SJCRH30 (cell line): ENCODE measurements at places on chromosomes 5 and 9. TPM values are rescaled to one million over a fixed set of nuclear protein-coding genes. Genes with fewer than 3 reads are reported as not detected.

DNA sequence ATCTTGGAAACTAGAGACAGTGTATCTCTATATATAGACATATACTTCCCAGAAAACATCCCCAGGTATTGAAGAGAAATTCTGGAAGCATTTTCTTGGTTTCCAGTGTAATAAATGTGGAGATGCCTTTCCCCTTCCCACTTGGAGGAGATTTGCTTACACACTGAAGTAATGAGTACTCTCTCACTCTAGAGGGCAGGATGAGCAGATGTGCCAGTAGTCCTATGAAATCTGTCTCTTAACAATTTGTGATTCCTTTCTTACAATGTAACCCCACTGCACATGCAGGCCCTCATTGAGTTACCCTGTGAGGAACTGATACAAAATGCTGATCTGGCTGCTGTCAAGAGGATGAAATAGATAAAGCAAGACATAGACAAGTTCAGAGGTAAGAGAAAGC, 567.2 kb downstream of the SLCO4C1 start:
- DNase-seq, result no peak

DNA sequence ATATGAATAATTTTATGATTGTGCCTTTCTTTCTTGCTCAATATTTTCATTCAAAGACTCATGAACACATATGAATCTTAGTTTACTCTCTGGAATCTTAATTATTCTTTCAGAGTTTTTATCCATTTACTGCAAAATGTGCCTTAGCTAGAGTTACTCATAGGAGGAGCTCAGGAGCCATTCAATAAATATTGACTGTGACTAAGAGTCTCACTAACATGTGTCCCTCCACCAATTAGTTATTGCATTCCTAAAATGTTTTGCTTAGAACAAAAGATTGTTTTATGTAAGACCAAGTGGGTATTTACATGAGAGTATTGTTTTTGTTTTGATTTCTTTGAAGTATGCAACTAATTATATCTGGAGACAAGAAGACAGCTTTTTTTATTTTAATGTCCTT, 218.4 kb upstream of the MAST4 start:
- DNase-seq, result no peak

DNA sequence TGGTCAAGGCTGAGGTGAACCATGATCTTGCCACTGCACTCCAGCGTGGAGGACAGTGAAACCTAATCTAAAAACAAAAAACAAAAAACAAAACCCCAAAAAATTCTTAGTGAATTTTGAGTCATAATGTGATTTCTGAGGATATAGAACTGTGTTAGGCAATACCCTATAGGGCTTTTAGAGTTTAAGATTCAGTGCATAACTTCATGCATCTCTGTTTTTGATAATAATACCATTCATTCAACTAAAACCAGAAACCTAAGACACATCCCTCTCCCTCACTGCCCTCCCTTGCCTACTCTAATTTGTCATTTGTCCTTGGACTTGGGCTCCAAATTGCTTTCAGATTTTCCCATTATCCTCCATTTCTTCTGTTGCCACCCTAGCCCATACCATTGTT, 405.7 kb upstream of the EDIL3 start:
- no peak for DNase-seq

DNA sequence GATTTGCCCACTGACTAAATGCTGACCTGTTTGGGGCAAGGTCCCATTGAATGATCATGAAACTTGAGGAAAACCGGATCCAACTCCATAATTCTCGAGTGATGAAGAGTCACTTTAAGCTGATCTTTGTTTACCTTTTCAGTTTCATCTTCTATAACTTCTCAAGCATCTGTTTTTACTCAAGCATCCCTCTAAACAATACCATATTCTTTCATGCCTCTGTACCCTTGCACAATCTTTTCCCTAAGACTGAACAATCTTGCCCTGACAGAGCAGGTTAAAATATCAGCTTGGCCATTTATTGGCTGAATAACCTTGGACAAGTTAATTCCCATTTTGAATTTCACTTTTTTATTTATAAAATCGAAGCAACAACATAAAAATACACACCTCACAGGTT, 39.8 kb downstream of the TYRP1 start:
- DNase-seq, result no peak

GRCh38 chr5:149256451-149256850, 15.2 kb upstream of the AFAP1L1 start:
- no peak for DNase-seq

- DNase-seq, result no peak
Measured at GRCh38 chr5:168234133-168234532, 57.3 kb upstream of the WWC1 start.

GRCh38 chr5:170691657-170692056, 91.9 kb upstream of the GABRP start:
- DNase-seq, result peak; percentile 29

DNA sequence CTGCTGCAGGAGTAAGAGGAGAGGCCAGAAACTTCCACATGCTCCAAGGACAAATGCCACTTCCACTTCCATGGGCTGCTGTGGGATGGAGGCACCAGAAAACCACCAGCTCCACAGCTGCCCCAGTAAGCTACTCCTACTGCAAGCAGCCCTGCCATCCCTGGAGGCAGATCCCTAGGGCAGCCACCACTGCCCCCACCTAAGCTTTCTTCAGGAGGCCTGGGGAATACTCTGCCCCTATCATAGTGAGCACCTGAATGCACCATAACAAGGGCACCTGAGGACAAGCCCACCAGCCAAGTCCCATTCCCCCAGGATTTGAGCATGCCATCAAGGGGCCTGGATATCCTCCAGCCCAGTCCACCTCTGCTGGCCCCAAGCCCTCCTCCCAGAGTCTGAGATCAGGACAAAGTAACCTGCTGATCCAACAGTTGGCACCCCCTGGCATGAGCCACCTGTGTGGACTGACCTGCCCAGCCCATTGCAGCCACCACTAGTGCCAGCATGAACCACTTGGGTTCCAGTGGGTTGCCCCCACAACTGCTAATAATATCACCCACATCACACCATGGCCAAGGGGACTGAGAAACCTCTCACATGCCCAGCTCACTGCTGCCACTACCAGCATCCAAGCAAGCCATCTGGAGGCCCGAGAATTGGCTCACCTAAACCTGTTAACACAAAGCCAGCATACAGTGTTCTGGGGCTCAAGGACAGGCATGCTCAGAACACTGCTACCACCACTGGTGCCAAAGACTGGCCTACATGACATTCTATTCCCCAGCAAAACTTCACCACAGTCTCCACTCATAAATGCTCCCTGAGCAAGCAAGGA, 480.1 kb downstream of the CDH12 start:
- DNase-seq, result no peak

GRCh38 chr5:65612298-65612907, 11.7 kb downstream of the TRIM23 start:
- no peak for DNase-seq

DNA sequence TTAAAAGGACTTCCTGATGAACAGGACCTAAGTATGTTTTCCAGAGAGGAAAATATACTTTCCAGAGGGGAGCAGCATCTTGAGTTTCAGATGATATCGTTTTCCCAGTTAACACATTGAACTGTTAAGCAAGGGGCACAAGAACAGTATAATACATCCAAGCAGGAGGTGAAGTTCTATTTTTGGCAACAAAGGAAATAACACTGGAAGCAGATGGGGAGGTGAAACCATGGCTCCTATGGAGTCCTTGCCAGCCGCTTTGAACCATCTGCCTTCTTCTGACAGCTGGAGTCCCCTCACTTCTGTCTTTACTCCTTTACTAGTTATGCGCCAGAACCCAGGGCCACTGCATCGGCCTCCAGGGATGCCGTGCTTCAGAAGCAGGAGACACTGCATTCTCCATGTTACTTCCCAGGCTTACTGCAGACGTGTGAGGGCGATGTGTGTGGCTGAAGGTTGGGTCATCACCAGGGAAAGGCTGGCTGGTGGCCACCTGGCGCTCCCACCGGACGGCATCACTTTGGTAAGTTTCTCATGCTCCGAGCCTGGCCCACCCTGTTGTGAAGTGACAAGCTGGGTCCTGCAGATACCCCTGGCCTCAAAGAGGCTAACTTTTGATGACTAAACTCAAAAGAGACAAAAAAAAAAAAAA, 77.8 kb downstream of the TTLL11 start:
- DNase-seq, result peak; percentile 35

- peak; percentile 52 for DNase-seq
Measured at GRCh38 chr5:179805529-179806249, 977 bp downstream of the MGAT4B start.

GRCh38 chr5:143521141-143521540, 117.7 kb upstream of the NR3C1 start:
- DNase-seq, result no peak

GRCh38 chr9:126985870-126986498, 71.4 kb downstream of the RALGPS1 start:
- DNase-seq, result peak; percentile 90

DNA sequence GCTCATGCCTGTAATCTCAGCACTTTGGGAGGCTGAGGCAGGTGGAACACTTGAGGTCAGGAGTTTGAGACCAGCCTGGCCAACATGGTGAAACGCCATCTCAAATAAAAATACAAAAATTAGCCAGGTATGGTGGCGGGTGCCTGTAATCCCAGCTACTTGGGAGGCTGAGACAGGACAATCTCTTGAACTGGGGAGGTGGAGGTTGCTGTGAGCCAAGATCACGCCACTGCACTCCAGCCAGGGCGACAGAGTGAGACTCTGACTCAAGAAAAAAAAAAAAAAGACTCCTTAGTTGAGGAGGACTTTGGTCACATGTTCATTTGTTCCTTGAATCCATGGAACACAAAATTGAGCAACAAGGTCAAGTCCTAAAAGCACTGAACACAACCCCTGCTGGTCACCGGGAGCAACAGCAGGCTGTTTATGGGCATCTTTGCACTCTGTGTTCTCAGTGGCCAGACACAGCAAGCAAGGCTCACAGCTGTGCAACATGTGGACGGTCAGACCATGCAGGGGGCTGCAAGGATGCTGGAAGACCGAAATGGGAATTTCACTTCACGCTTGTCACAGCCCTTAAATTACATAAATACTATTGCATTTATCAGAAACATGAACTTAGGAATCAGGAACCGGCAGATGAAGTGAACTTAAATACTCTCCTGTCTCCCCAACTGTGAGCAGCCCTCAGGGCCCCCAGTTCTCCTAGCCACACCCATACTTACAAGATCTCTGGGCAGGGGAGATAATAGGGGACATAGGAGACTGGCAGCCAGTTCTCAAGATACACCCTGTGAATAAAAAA, 2.8 kb downstream of the GBGT1 start:
- DNase-seq, result peak; percentile 77

GRCh38 chr9:112680731-112681402, 37.0 kb downstream of the INIP start:
- no peak for DNase-seq

GRCh38 chr5:6590581-6590980, 42.3 kb downstream of the NSUN2 start:
- no peak for DNase-seq

- peak; percentile 60 for DNase-seq
Measured at GRCh38 chr9:36873247-36873875, 160.7 kb downstream of the PAX5 start.

- DNase-seq, result no peak
Measured at GRCh38 chr5:122680623-122681350, 94.1 kb upstream of the SNX2 start.

- peak; percentile 65 for DNase-seq
Measured at GRCh38 chr9:91734371-91734981, 215.6 kb downstream of the ROR2 start.

GRCh38 chr5:94885931-94886330, 267.5 kb downstream of the SLF1 start:
- no peak for DNase-seq

DNA sequence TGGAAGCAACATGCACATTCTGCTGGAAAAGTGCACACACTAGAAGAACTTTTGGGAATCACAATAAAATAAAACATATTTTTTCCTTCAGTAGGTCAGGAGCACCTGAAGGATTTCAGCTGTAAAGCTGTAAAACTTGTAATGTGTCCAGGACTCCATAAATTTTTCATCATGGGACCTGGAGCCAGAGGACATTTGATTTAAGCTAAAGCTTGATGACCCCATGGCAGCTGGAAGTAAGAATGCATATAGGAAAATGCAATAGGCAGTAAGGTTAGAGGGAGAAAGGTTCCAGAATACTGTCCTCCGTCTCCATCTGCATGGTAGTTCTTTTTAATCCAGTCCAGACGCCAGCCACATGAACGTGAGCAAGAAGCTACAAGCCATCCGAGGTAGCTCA, 166.0 kb downstream of the ADAMTSL1 start:
- no peak for DNase-seq

DNA sequence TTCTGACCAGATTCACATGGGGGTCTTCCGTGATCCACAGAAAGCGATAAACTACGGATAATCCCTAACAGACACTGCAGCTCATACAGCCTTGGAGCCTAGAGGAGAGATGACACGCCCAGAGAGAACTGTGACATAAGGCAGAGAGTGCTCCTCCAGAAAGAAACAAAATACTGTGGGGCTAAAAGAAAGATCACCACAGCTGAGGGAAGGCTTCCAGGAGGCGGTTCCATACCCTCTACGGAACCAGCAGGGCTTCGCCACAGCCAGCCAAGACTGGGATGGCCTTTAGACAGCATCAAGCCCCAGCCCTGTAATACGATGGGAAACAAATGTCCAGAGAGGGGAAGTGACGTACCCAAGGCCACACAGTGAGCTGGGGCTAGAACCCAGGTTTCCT, 19.3 kb downstream of the GPX3 start:
- DNase-seq, result no peak

- DNase-seq, result no peak
Measured at GRCh38 chr5:169861934-169862333, 118.4 kb downstream of the INSYN2B start.

CYLC2 gene
- not detected in 2 replicates for total RNA-seq

CSNK1G3 gene
- total RNA-seq, result 68.6 and 72.8 TPM in 2 replicates

EMB gene
- total RNA-seq, result 0.02 TPM in 1 of 2 replicates, not detected in the other

KLHL3 gene
- total RNA-seq, result 0.03 TPM in 1 of 2 replicates, not detected in the other

DMGDH gene
- not detected in 2 replicates for total RNA-seq

ZNF367 gene
- 31.4 and 35.5 TPM in 2 replicates for total RNA-seq

THBS4 gene
- total RNA-seq, result 4.6 and 6.0 TPM in 2 replicates

ANKRD34B gene
- 2.9 and 3.0 TPM in 2 replicates for total RNA-seq

LCP2 gene
- total RNA-seq, result not detected in 2 replicates

PCDHGA1 gene
- 3.5 and 3.6 TPM in 2 replicates for total RNA-seq
